Small intestine (tissue), 16 donors: ENCODE measurements at places on chromosomes 1 and 21.

GRCh38 chr1:156666862-156667609 lies 10.2 kb downstream of the NES start:
- no peak for DNase-seq

- no peak for DNase-seq
Observed at GRCh38 chr1:60185684-60186083, 112.1 kb upstream of the C1orf87 start.

DNA sequence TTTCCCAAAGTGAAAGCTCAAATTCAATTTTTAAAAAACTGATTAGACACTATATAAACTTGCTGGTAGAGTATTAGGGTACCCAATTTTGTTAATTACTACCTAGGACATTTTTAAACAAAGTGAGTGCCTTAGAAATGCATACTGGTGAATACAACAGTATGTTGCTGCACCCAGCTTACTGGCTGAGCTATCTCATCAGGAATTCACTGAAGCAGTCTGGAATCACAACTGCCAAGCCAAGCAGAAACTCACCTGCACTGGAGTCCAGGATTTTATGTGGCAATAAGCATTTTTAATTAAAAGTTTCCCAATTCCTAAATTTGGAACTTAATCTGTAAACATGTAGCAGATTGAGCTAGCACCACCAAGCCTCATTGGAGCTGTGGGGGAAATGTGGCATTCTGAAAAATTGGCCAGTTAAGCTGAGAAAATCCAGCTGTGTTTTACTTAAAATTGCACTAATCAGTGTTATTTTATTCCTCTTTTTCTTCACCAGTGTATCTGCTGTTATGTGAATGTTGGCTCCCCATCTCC lies 61.8 kb downstream of the CLEC20A start:
- DNase-seq = no peak

DNA sequence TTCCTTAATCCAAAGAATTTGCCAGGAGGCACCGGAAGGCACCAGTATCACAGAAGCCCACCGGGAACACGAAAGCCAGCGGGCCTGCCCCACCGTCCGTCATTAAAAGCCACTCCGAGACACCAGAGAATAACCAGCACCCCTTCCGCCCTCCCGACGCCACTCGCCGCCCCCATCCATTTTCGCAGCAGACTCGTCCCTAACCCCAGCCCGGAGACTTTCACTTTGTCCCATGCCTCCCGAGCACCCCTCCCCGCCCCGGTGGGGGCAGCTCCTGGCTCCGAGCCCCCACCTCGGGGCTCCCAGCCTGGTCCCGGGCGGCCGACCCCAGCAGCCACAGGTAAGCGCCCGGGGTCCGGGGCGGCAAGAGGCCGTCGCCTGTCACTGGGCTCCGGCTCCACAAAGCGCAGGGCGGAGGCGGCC lies 105.4 kb downstream of the SLC45A1 start:
- peak; percentile 79 for DNase-seq

DNA sequence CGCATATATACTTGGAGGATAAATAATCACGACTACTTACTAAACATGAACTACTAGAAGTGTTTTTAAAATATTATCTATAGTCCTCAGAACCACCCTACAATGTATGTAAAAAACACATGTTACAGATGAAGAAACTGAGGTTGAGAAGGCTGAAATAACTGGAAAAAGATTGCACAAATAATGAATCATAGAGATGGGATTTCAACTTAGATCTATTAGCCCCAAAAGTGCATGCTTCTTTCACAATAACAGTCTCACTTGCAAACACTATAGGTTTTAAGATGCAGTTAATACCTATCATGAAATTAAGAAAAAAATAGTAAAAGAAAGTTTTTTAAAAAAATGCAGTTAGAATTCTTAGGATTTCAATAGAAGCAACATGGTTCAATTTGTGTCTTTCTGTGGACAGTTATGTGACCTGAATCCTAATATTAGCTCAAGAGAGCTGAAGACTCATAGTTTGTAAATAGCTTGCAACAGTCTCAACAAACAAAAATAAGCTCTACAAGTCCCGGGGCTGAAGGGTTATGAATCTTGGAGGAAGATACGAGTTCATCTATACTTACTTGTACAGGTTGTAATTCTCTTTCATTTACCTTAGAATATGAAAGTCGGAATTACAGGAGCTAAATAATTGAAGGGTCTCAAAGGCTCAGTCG lies 58.6 kb upstream of the NTPCR start:
- no peak for DNase-seq

DNA sequence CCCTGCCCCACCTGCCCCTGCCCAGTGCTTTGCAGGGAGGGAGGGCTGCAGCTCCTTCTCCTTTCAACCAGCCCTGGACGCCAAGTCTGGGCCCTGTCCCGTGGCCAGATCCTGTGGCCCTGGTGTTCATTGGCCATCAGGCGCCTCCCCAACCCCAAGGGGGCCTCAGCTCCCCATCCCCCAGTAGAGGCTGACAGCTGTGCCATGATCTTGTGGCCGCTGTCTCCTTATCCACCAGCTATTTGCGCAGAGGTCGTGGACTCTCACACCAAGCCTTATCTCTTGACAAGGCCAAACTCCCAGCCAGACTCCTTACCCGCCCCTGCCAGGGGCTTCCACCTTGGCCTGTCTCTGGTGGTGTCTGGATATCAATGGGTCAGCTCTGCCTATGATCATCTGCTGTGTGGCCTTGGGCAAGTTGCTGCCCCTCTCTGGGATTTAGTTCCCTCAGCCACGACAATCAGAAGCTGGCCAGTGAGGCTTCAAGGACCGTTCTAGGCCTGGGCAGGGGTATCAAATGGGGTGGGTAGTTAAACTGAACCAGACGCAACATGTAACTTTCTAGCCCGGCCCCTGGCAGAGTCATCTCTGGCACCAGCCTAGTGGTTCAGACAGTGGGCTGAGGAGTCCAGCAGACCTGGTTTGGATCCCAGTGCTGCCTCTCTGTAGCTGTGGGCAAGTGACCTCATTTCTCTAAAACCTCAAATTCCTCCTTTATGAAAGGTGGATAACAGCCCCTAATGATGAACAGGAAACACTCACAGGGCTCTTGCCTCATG lies 3.3 kb upstream of the COL8A2 start:
- no peak for DNase-seq

DNA sequence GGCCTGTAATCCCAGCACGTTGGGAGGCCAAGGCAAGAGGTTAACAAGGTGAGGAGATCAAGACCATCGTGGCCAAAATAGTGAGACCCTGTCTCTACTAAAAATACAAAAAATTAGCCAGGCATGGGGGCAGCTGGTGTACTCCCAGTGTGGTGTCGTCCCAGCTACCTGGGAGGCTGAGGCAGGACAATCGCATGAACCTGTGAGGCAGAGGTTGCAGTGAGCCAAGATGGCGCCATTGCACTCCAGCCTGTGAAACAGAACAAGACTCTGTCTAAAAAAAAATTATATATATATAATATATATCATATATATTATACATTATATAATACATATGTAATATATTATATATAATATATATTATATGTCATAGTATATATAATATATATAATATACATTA lies 249.2 kb upstream of the TPTE start:
- DNase-seq = peak; percentile 32
